ENCODE measurements at places on chromosomes 5 and 9. TPM values are rescaled to one million over a fixed set of nuclear protein-coding genes. Genes with fewer than 3 reads are reported as not detected.

The OGN gene
- 0.76 TPM for total RNA-seq

The PLAC8L1 gene
- not detected for total RNA-seq

The STOML2 gene
- 95.0 TPM for total RNA-seq

- H3K27me3 ChIP-seq = no peaks in the 10 kb centered on the region
- no peaks in the 10 kb centered on the region for H3K4me1 ChIP-seq
- no peak overlapping the region for H3K4me3 ChIP-seq
- no peaks in the 10 kb centered on the region for H3K36me3 ChIP-seq
- no peak for DNase-seq
These were observed 58.7 kb downstream of the NSUN2 start for GRCh38 chr5:6574111-6574510.

GRCh38 chr5:33129309-33129708 lies 311.5 kb upstream of the TARS1 start:
- DNase-seq = no peak
- no peaks in the 10 kb centered on the region for H3K4me1 ChIP-seq

- peaks cover 85% of the 10 kb centered on the region for H3K36me3 ChIP-seq
- no peak overlapping the region for H3K27ac ChIP-seq
- H3K27me3 ChIP-seq = no peaks in the 10 kb centered on the region
These were observed 96.5 kb downstream of the EHMT1 start for GRCh38 chr9:137715321-137715720.
